ENCODE measurements at places on chromosomes 16 and 17.

DNA sequence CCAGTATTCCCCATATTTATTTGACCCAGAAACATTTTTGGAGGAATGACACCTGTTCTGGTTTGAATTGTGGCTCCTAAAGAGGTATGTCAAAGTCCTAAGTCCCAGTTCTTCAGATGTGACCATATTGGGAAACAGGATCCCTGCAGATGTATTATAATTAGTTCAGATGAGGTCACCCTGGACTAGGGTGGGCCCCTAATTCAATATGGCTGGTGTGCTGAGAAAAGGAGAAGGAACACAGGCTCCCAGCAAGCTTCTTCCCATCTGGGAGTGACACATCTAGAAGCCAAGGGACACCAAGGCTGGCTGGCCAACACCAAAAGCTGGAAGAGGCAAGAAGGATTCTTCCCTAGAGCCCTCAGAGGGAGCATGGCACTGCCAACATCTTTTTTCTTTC is 3.8 kb upstream of the GCSH start:
- no peak for DNase-seq

DNA sequence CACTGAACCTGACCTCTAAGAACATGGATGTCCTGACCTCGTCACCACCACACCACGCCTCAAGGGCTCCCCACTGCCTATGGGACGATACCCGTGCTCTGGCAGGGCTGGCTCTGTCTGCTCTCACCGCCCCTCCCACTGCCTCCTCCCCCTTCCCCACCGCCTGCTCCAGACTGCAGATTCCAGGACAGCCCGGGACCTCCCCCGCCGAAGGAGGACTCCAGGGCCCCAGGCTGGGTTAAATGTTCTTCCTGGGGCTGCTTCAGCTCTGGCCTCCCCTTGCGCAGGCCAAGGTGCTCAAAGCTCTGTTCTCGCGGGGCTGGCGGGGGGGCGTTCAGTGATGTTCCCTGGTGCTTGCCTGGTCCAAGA is 3.1 kb downstream of the NPW start:
- peak; percentile 32 for DNase-seq

GRCh38 chr16:17804857-17805256 is 334.1 kb upstream of the XYLT1 start:
- peak; percentile 12 for DNase-seq

DNA sequence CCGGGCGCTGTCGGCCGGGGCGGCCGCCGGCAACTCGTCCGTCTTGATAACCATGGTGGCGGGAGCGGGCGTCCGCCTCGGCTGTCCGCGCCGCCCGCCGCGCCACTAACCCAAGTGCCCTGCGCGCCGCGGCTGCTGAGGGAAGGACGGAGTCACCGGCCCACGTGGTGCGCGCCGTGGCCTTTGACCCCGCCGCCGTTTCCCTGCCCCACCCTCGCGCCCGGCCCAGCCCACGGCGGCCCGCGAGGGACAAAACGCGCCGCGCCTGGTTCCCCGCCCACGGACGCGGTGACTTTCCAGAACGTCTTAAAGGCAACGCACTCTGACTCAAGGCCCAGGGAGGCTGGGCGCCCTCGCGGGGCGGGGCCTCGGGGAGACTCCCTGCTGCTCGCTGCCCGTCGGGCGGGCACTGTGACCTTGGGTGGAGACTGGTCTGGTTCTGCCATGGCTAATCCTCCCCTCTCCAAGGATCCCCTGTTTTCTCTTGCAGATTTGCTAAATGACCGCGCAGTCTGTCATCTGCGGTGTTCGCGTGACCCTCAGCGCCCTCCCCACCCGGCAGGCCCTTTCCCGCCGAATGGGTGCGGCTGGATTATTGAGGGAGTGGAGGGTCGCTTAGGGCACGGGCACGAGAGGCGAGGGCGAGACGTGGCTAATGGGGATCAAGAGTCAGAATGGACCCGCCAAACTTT is at the start of gene CLUH:
TSS of gene CLUH (minus strand) at position 157 of the 692 bp plus-strand sequence. CDS start at position 54, 103 bp downstream.
- DNase-seq = peak; percentile 97

GRCh38 chr17:50157891-50158290 is 7.4 kb upstream of the PPP1R9B start:
- DNase-seq = no peak

- DNase-seq = no peak
Observed at GRCh38 chr17:880443-881269, 98.5 kb downstream of the MRM3 start.

- no peak for DNase-seq
Observed at GRCh38 chr17:77670173-77670572, 288.3 kb upstream of the TNRC6C start.

- DNase-seq = no peak
Observed at GRCh38 chr16:12416136-12416787, 387.4 kb downstream of the CPPED1 start.

DNA sequence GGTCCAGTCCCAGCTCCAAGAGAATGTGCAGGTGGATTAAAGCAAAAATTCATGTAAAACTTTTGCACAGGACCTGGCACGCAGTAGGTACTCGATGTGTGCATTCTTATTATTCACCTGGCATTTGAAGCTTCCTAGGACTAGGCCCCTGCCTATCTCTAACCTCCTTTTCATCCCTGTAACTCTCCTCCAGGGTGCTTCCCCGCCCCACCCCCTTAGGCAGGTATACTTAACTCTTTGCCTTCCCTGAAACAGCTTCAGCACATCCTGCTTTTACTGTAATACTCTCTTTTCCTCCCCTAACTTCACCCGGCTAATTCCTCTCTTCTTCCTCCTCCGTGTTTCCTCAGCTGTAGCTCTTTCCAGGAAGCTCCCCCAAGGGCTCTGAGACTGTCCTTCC is 54.8 kb downstream of the CDK5R1 start:
- DNase-seq = no peak

GRCh38 chr16:86809458-86809955 is 231.2 kb downstream of the FOXL1 start:
- peak; percentile 72 for DNase-seq

GRCh38 chr17:65518256-65518655 is 43.2 kb downstream of the AXIN2 start:
- DNase-seq = peak; percentile 55

DNA sequence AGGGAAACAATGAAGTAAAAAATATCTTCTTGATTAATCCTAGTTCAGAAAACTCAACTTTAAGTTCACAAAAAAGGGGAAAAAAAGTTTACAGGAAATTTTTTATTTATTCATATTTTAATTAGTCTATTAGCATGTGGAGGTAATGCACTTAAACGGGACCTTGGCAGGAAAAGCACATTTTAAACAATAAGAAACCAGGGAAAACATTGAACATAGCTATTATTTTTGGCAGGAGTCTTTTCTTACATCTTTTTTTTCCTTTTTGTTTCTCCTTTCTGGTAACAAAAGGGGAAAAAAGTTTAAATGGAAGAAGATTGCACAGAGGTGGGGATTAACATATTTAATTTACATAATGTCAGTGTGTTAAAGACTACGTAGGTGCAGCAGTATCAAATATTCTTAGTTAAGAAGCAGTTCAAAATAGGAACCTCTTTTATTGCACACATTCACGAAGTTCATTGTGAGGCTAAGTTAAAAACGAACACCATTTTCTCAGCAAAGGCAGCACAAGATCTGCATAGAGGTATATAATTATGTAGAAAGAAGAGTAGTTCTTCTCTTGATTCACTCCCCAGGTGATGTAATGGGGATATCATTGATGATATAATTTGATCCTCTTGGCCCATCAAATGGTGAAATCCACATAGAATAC is 940.5 kb downstream of the CDH11 start:
- DNase-seq = no peak

DNA sequence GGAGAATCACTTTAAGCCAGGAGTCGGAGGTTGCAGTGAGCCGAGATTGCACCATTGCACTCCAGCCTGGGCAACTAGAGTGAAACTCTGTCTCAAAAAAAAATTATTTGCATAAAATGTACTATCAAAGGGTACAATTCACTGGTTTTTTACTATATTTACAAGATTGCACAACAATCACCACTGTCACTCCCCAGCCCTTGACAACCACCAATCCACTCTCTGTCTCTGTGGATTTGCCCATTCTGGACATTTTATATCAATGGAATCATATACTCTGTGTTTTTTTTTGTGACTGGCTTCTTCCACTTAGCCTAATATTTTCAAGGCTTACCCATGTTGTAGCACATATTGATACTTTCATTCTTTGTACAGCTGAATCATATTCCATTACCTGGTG is 18.8 kb downstream of the TBX2 start:
- DNase-seq = no peak

GRCh38 chr17:43579566-43580140 is 33.5 kb upstream of the ETV4 start:
- DNase-seq = peak; percentile 92

DNA sequence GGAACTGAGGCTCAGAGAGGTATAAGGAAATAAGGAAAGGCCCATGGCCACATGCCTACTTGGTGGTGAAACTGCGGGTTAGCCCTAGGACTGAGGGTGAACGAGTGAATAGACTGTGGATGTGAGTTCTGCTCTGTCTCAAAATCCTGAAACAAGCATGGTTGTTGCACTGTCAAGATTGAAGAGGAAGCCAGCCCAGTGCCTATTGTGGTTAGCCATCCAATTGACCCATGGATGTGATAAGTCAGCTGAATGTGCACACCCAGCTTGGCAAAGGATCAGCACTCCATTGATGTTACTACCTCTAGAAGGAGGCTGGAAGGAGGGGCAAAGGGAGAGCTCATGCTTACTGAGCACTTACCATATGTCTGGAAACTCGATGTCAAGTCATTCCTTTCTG is 4.5 kb downstream of the TMEM114 start:
- DNase-seq = no peak

DNA sequence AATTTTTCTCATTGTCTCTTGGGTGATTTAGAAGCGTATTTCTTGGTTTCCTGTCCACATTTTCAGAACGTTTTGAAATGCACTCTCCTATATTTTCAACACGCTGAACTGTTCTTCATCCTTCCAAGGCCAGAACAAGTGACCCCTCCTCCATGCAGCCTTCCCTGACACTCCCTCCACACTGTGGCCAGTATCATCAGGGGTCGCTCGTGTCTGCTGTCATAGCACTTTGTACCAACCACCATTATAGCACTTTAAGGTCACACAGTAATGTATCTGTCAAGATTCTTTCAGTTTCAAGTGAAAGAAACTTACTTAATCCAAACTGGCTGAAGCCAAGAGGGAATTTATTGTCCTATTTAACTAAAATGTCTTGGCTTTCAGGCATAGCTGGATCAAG is 17.5 kb upstream of the IL21R start:
- DNase-seq = no peak

GRCh38 chr16:27922433-27922832 is 141.1 kb downstream of the GSG1L start:
- no peak for DNase-seq

DNA sequence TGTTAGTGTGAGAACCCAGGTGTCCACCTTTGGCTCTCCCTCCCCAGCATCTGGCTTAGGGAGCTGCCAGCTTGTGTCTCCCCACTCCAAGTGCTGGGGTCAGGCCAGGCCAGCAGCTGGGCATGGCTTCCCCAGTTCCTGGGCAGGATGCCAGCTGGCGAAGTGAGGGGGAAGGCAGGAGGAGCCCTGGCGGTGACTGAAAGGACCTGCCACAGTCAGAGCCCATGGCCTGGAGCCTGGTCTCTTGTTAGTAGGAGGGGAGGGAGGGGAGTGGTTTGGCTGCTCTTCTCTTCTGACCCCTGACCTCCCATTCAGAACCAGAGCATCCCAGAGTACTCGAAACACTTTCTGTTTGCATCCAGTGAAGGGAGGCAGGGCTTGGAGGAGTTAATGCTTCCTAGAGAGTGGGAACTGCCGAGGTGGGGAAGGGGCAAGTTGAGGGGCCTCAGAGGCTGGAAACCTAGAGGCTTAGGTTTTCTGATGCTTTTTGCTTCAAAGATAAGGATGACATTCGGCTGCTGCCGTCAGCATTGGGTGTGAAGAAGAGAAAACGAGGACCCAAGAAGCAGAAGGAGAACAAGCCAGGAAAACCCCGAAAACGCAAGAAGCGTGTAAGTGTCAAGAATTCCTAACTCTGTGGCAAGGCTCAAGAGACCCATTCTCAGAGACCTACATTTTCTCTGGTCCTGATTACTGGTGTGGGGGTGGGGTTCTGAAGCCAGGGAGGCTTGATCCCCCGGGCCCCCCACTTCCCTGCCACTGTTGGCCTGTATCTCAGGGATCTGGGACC is 772 bp downstream of the CHD3 start:
- peak; percentile 94 for DNase-seq

- peak; percentile 48 for DNase-seq
Observed at GRCh38 chr17:71260366-71260940, 860.4 kb upstream of the SOX9 start.

- no peak for DNase-seq
Observed at GRCh38 chr17:83119987-83120864, 40.8 kb downstream of the METRNL start.

DNA sequence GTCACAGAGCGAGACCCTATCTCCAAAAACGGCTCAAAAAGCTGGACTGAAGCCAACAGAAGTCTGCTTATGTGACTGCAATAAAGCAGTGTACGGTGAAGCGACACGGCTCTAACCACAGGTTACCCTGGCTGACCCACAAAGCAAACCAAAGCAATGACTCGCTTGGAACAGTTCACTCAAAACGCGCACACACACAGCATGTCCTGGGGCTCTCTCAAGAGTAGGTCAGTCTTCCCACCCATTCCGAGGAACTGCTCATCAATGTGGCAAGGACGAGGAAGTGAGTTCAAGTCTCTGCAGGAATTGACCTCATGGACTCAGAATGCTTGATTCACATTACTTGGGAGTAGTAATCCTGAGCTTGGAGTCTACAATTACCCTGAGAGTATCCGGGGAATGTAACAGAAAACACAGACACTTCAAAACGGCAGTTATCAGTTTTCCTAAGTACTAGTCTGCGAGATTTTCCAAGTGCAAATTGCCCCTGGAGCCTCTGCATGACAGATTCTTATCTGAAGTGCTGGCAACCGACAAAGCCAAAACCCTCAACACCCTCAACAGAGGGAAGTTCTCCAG is 25.4 kb downstream of the PELP1 start:
- DNase-seq = peak; percentile 82

- DNase-seq = no peak
Observed at GRCh38 chr17:57535249-57535966, 209.7 kb downstream of the CCDC182 start.

DNA sequence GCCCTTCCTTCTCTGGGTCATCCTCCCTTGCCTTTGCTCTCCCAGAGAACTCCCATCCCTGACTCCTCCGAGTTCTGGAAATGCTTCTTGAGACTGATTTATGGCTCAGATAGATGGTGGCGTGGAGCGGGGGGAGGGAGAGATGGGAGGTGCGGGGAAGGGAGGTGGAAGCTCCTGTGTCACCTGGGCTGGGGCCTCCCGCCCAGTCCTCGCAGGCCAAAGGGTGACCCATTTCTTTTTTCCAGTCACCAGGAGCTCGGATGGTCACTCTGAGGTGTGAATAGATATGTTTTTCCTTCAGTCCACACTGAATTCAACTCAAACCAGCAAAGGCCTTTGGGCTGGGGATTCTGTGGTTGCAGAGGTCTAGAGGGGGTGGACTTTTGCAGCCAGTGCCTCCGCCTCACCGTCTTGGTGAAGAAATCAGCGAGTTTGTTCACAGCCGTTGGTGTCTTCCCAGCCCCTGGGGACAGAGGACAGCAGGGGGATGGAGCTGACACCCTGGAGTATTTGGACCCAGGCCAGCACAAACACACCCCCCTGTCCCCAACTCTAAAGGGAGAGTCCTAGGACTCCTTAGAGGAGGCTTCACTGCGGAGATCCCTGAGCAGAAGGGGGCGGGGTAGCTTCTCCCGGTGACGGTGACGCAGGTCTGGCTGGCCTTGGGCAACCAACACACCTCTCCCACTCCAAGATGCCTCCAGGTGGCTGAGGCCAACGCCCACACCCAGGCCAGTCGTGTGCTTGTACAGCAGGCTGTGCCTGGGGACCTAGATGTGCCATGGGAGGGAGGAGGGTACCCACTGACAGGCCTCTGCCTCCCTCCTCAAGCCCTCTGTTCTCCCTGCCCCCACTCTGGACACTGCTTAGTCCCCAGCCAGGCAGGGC is 80.6 kb downstream of the AMFR start:
- DNase-seq = no peak

GRCh38 chr17:74213861-74214391 is 555 bp downstream of the TTYH2 start:
- DNase-seq = no peak
